ENCODE measurements at places on chromosomes 1 and 21. TPM values are rescaled to one million over a fixed set of nuclear protein-coding genes. Genes with fewer than 3 reads are reported as not detected.
A peak's percentile ranks its signal among the peaks of the same experiment; 100 is the strongest.

GRCh38 chr21:42799948-42800347, 79.4 kb downstream of the WDR4 start:
- H3K27ac ChIP-seq, result no peak overlapping the region
- H3K4me1 ChIP-seq, result peaks cover 9% of the 10 kb centered on the region
- no peak overlapping the region for H3K4me3 ChIP-seq
- no peak for DNase-seq
- no peaks in the 10 kb centered on the region for H3K36me3 ChIP-seq

- no peaks in the 10 kb centered on the region for H3K36me3 ChIP-seq
- H3K4me3 ChIP-seq, result no peak overlapping the region
- no peak for DNase-seq
These were observed 40.3 kb upstream of the TRIM45 start for GRCh38 chr1:117161887-117162286.

DNA sequence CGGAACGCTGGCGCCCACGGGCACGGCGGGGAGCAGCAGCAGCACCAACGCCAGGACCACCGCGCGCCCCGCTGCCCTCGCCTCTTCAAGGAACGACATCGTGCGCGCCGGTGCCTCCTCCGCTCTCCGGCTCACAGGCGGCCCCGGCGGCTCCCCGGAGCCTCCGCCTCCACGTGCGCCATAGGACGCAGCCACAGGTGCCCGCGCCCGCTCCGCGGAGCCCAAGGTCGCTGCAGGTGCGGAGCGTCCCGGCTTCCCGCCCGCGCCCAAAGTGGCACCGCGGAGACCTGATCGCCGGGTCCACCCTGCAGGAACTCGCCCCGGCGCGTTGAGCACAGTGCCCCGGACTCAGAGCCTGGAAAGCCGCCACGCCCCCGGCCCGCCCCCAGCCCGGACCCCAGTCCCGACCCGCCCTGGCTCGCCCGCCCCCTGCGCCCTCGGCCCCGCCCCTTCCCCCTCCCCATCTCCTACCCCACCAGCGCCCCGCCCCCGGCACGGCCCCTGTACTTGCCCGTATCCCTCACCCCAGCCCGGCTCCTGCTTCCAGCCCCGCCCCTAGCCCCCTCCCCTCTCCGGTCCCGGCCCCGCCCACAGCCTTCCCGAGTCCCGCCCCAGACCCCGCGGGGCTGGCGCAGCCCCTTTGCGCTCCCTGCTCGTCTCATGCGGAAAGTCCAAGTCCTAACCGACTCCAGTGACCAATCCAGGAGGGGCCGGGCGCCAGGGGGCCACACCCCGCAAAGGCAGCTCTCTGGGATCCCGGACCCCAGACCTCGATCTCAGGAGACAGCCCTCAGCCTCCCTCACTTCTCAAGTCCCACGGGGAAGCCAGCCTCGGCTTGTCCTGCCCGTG, at the start of gene MEGF6:
MEGF6 (minus strand) TSS at position 339 of the 850 bp plus-strand sequence; CDS start at position 99, 240 bp downstream.
- no peak for DNase-seq
- H3K36me3 ChIP-seq, result no peaks in the 10 kb centered on the region
- no peak within 1 kb of the TSS for H3K27ac ChIP-seq
- H3K4me3 ChIP-seq, result peak within 1 kb of the TSS; percentile 21

- no peak overlapping the region for H3K27ac ChIP-seq
- no peaks in the 10 kb centered on the region for H3K4me1 ChIP-seq
- peaks cover 6% of the 10 kb centered on the region for H3K36me3 ChIP-seq
- no peak overlapping the region for H3K4me3 ChIP-seq
- DNase-seq, result no peak
- H3K27me3 ChIP-seq, result no peaks in the 10 kb centered on the region
These were observed 57.3 kb downstream of the OBSCN start for GRCh38 chr1:228265167-228265566.

The CD53 gene
- 161 TPM for total RNA-seq

All from activated T-helper 2 cell treated with anti-CD3 and anti-CD28 coated beads, Interferon-gamma antibody, Interleukin-2, Interleukin-4, amounts not matched to agents 10 μg/mL and 5 μg/mL and 100 μg/mL, durations not matched to agents 14 hours and 24 hours and 36 hours (primary cell).